ENCODE measurements at places on chromosomes 11 and 22.

GRCh38 chr22:19196841-19197612, 18.5 kb upstream of the SLC25A1 start:
- no peak for DNase-seq

- DNase-seq, result no peak
Observed at GRCh38 chr11:114228435-114229411, 67.5 kb upstream of the NNMT start.

- no peak for DNase-seq
Observed at GRCh38 chr11:95577716-95578460, 211.7 kb downstream of the FAM76B start.

- no peak for DNase-seq
Observed at GRCh38 chr11:66216911-66217310, 51.5 kb upstream of the RAB1B start.

DNA sequence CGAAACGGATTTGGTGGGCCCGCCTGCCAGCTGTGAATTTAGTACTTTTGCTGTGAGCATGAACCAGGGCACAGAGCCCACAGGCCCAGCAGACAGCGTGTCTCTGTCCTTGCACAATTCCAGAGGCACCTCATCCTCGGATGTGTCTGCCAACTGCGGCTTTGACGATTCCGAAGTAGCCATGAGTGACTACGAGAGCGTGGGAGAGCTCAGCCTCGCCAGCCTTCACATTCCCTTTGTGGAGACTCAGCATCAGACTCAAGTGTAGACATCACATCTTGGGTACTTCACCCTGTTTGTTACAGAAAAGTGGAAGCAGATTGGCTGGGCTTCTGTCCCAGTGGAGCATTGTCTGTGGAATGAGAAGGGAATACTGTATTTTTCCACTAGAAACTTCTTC, 78.6 kb upstream of the MTNR1B start:
- no peak for DNase-seq

DNA sequence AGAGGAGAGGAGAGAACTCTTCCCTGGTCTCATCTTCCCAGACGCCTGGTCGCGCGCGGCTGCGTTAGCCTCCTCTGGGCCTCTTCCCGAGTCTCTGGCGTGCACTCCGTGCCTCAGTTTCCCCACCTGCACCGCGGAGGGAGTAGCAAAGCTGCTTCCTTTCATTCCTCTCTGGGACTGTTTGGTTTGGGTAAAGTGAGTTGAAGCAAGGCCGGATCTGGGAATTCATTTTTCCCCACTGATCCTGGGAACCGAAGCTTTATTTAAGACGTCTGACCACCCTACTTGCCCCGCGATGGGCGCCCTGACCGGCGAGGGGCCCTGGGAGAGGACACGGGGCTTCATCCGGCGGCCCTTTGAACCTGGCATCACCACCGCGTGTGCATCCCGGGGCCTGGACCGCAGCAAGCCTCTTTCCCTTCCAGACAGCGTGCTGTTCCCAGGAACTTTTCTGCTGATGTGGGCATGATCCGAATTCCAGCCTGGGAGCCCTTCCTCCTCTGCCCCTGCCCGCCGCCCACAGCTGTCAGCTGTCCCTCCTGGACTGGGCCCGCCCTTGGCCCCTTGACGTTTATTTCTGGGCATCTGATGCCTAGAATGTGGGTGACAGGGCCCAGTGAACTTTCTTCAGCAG, 758 bp downstream of the LDLRAD3 start:
- no peak for DNase-seq

GRCh38 chr11:68908273-68908672, 4.6 kb downstream of the IGHMBP2 start:
- DNase-seq, result no peak

GRCh38 chr22:38471237-38471636, 3.3 kb downstream of the KDELR3 start:
- DNase-seq, result no peak

DNA sequence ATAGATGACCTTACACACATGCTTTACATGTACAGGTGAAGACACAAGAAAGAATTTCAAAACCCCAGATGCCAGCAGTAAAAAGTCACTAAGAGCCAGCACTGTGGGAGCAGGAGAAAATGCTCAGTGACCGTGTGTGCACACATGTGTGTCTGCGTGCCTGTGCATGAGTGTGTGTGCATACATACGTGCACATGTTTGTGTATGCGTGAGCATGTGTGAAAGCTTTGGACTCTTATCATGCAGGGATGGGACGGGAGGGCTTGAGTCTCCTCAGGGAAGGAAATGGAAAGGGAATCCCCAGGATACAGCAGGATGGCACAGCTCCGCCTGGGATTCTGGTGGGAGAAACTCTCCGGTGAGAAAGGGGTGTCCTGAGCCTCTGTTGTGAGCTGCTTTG, 121.5 kb upstream of the B3GAT1 start:
- no peak for DNase-seq

DNA sequence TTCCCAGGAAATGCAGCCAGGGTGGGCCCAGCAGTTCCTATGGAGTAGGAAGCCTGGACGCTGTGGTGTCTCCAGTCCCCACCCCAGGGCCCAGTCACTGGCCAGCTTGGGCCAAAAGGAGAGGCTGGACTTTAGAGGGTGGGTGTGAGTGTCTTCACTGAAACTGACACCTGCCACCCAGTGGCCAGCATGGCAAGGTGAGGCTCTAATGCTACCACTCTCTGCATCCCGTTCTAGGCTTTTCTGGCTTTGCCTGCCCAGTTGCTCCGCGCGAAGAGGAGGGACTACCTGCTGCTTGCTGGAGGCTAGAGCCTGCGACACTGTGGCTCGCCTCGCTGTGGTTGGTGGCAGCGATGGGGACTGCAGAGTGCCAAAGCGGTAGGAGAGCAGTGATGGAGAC, 35.4 kb downstream of the C22orf42 start:
- no peak for DNase-seq

DNA sequence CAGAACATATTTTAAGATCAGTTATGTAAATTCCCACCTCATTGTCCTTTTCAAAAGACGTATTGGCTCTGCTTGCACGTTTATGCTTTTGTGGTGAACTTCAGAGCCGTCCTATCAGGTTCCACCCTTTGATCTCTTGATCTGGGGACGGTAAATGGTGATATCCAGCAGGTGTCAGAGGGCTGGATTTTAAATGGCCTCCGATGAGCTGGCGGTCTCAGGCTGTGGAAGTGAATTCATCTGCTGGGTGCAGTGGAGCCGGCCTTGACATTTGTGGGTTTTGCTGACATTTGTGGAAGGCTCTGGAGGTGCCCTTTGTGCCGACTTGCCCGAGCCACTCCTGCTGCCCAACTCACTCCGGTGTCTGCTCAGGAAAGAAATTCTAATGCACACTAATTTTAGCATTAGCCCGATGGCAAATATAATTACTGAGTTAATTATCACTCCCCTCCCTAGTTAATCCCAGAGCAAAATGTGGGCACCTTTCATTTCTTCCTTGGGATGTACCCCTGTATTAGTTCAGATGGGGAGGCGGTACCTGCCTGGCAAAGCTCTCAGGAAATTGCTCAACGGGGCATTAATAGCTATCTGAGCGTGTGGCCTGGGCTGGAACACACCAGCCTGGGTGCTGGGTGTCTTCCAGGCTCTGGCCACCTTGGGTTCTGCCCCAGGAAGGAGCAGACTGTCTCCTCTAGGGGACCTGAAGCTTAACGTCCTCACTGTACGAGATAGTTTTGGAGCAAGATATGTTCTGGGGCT, 9.1 kb downstream of the LRP5 start:
- no peak for DNase-seq

GRCh38 chr11:119423509-119424254, 710 bp upstream of the THY1 start:
- DNase-seq, result no peak

- DNase-seq, result no peak
Observed at GRCh38 chr22:30057375-30057774, 22.9 kb upstream of the HORMAD2 start.

DNA sequence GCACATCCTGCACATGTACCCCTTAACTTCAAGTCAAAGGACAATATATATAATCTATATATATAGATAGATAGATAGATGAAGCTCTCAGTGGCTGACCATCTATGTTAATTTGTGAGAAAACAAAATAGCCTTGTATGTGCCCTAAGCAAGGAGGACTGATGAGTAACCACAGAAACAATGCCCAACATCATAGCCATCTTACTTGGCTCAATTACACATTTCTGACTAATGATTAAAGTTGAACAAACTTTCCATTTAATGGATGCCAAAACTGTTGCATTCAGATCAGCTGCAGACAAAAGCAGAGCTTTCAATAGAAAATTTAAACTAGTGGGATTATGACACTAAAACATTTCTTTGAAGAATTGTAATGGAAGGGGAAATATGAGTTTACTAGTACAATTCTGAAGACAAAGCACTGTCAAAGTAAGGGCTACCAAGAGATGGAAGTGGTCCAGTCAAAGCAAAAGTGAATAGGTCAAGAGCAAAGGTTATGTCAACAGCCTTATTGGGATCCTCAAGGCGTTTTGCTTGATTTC, 1188.2 kb upstream of the RAG2 start:
- no peak for DNase-seq

DNA sequence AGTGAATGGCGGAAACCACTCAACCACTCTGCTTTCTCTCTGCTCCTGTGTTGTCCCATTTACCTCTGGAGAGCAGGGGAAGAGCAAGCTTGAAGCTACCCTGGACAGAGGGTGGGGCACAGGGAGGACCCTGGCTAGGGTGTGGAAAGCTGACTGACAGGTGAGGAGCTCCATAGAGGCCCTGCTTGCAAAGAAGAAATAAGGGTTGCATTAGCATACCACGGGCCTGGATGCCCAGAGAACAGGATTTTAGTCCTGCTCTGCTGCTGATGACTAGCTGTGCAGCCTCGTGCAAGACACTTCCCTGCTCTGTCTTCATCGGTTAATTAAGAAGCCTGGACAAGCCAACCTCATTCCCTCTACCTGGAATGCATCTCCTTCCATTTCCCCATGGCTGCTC, 135.0 kb downstream of the BUD13 start:
- DNase-seq, result no peak

DNA sequence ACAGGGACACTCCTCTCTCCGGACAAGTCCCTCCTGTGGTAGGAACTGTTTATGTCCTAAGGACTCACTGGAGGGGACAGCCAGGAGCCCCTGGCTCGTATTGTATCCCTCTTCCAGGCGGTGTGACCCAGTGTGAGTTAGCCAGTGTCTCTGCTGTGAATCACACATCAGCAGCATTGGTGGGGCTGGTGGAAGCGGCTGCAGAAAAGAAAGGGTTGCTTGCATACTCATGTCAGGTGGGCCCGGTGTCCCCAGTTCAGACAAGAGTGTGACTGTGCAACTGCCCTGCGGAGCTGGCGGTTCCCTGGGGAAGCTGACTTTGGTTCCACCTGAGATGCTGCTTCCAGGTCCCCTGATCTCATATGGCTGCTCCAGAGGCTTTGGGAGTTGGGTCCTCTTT, 99.4 kb downstream of the ZBTB16 start:
- DNase-seq, result no peak

DNA sequence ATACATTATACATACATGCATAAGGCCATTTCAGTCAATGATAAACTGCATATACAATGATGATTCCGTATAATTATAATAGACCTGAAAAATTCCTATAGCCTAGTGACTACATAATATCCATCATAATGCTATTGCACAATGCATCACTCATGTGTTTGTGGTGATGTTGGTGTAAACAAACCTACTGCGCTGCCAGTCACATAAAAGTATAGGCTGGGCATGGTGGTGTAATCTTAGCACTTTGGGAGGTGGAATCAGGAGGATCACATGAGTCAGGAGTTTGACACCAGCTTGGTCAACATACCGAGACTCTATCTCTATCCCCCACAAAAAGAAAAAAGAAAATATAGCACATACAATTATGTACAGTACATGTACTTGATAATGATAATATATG, 163.7 kb upstream of the DDI1 start:
- DNase-seq, result no peak

GRCh38 chr22:30511109-30511508, 5.6 kb upstream of the SEC14L4 start:
- DNase-seq, result no peak

GRCh38 chr22:24400726-24401596, 26.4 kb upstream of the ADORA2A start:
- no peak for DNase-seq

DNA sequence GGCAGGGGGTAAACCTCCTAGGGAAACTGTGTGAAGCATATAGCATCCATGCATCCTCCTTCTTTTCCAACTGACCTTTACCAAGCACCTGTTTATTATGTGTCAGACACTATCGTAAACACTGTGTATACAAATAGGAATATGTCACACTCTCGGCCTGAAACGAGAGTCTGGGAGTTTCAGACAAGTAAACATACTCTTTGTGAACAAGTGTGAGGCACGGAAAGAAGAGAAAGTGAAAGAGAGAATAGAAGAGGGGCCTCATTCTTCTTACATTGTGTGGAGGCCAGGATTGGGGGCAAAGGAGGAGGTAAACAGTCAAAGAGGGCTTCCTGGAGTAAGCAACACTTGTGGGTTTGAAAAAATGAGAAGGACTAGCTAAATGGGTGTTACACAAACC, 16.4 kb downstream of the CSNK2A3 start:
- no peak for DNase-seq

DNA sequence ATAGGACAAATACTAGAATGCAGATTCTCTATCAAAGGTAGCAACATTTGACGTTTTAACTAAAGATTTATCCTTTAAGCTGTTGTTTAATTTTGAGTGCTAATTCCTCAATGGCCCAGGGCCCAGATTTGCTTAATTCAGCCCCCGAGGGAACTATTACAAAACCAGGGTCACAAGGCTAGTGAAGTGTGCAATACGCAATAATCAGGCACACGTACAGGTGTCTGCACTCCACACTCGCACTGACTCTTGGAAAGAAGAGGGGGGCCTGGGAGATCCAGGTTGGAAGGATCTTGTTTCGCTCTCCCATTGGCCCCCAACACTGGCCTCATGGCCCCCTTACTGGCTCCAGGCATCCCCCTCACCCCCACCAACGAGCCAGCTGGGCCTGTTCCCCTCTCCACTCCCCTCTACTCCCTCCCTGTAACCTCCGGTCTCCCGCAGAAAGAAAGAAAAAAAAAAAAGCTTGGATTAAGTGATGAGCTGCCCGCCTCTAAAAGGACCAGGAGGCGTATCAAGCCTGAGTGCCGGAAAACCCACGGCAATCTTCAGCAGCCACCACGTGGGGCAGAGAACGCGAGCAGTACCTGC, 2.2 kb upstream of the KIRREL3 start:
- DNase-seq, result no peak

GRCh38 chr11:111913997-111914396, 1.5 kb downstream of the HSPB2 start:
- no peak for DNase-seq

GRCh38 chr11:65108469-65109123, 3.1 kb upstream of the TM7SF2 start:
- no peak for DNase-seq

DNA sequence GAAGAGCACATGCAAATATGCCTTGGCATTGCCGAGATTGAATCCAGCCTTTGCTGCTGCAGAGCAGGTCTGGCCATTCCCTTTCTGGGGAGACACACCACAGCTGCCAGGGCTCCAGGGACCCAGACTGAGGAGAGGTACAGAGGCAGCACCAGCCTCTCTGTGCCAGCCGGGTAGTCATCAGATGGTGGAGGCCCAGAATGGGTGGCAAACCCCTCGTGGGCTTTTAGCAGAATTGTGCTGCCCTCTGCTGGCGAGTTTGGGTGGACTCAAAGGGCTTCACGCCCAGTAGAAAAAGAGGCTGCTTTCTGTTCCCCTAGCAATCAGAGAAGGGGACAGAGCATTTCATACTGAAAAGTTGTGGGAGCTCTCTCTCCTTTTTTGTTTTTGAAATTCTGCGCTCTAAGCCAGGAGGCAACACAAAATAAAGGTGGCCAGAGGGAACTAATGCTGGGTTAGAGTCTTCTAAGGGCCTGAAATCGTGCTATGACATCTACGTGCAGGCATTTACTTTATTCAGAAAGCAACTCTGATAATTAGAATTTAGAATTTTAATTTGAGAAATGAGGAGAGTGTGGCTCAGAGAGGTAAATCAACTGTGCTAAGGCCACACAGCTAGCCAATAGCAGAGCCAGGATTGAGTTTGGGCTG, 158.8 kb upstream of the NAV2 start:
- DNase-seq, result peak; percentile 31
